ENCODE measurements at places on chromosomes 12 and 14.

DNA sequence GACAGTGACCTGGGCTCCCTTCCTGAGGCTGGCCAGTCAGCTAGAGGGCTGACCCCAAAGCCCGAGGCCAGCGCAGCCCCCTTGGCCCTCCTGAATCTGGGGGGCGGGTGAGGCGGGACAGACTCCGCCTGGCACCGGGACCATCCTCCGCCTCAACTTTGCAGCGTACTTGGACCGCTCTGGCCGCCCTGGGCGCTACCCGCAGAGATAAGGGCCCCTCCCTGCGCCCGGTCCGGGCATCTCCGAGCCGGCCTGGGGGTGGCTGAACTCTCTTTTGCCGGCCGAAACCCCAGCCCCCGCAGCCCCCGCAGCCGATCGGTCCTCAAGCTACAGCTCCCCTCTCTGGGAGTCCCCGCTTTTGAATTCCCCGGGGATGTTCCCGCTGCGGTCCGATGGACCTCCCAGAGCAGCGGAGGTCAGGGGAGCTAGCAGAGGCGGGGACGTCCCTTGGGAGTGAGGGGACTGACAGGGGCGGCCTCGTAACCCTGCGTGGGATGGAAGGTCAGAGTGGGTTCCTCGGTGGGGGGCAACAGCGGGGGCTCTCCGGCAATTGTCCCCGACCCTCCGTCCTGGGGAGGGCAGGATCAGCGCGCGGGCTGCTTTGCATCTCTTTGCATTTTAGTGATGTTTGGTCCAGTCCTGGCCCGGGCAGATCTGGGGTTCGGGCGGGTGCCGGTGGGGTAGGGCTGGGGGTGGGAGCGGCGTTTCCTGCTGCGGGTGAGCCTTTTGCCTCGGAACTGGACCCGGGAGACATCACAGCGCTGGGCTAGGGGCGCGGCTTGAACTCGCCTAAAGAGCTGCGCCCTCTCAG is at the start of gene CRIP1:
Gene CRIP1 (plus strand): TSS at position 724 of the 811 bp plus-strand sequence. CDS start 374 bp downstream, outside the sequence.
- peak; percentile 89 for DNase-seq

GRCh38 chr12:79327465-79327864 is 363.3 kb downstream of the PAWR start:
- DNase-seq, result no peak

DNA sequence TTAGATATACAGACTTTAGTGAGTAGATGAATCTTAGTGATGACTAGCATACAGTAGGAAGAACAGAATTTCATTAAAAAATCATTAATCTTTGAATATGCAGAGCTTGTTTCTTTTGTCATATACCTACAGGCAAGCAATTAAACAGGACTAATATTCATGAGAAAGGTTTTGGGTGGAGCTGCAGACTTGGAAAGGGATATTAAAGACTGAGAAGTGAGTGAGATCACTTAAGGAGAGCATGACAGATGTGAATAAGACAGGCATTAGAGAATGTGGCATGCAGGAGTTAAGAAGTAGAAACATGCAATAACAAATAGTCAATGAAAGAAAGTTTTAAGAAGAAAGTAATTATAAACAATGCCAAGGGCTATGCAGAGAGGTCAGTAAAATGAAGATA is 187.7 kb downstream of the TMTC3 start:
- DNase-seq, result no peak

- peak; percentile 69 for DNase-seq
Observed at GRCh38 chr12:1592444-1593173, 1.8 kb downstream of the FBXL14 start.

- DNase-seq, result no peak
Observed at GRCh38 chr12:7693793-7694192, 1.8 kb downstream of the GDF3 start.

DNA sequence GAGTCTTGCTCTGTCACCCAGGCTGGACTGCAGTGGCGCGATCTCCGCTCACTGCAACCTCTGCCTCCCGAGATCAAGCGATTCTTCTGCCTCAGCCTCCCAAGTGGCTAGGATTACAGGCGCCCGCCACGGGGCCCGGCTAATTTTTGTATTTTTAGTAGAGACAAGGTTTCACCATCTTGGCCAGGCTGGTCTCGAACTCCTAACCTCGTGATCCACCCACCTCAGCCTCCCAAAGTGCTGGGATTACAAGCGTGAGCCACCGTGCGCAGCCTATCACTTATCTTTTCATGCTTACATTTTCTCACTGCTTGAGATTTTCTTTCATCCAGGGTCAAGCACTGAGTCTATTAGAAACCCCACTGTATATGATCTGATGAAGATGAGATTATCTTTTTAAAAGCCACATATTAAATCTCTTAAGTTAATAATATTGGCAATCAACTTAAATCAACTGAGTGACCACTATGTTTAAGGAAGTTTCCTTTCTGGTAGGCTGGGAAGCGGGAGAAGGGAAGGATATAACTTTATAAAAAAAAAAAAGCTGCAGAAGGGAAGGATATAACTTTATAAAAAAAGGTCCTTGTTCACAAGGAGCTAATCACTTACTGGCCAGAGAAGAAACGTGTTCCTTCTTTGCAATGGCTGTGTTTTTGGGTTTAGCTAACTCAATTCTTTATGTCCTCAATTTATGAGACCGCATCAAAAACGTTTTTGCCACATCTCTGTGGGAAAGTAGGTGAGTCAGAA is 1.3 kb upstream of the MDM2 start:
- DNase-seq, result no peak

DNA sequence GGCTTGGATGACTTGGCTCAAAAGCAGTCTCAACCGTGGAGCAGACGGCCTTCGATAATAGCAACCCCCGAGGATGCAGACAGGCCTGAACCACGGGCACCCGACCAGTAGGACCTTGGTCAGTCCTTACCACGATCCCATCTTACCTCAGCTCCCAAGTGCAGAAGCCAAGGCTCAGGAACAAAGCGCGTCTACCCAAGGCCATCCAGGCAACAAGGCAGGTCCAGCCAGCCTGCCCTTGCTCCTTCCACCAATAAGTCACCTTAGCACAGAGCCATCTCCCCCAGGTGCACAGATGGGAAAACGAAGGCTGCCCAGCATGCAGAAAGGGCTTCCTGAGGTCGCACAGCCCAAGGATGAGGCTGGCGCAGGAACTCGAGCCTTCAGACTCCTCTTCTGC is 77.3 kb downstream of the BCL11B start:
- DNase-seq, result no peak

- DNase-seq, result no peak
Observed at GRCh38 chr12:89320735-89321134, 31.6 kb downstream of the DUSP6 start.

- DNase-seq, result no peak
Observed at GRCh38 chr12:68292151-68292943, 38.9 kb upstream of the IL22 start.

GRCh38 chr12:121799842-121800693 is 3.7 kb upstream of the SETD1B start:
- DNase-seq, result peak; percentile 90

- no peak for DNase-seq
Observed at GRCh38 chr14:97306133-97306759, 509.1 kb downstream of the VRK1 start.
